AG08395 (cell line): ENCODE measurements at places on chromosomes 4 and X.

- no peak for DNase-seq
Observed at GRCh38 chrX:16386126-16386525, 218.8 kb downstream of the MAGEB17 start.

GRCh38 chr4:128796934-128797333, 12.6 kb upstream of the JADE1 start:
- DNase-seq = no peak

- DNase-seq = no peak
Observed at GRCh38 chr4:156981262-156981769, 9.7 kb upstream of the PDGFC start.

DNA sequence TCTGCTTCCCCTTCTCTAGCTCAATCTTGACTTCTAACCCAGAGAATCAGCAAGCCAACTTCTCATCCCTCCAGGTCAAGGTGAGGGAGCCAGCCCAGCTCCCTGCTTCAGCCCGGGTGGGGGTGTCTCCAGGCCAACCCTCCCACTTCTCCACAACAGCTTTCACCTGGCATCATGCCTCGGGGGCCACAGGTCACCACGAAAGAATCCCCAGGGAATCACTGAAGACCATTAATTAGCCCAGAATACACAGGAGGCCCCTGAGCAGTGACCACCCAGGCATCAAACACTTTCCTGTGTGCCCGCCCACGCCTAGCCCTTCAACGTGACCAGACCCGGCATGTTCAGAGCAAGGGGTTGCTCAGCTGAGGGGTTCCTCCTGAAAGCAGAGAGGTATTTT, 646.7 kb downstream of the BCOR start:
- DNase-seq = no peak

DNA sequence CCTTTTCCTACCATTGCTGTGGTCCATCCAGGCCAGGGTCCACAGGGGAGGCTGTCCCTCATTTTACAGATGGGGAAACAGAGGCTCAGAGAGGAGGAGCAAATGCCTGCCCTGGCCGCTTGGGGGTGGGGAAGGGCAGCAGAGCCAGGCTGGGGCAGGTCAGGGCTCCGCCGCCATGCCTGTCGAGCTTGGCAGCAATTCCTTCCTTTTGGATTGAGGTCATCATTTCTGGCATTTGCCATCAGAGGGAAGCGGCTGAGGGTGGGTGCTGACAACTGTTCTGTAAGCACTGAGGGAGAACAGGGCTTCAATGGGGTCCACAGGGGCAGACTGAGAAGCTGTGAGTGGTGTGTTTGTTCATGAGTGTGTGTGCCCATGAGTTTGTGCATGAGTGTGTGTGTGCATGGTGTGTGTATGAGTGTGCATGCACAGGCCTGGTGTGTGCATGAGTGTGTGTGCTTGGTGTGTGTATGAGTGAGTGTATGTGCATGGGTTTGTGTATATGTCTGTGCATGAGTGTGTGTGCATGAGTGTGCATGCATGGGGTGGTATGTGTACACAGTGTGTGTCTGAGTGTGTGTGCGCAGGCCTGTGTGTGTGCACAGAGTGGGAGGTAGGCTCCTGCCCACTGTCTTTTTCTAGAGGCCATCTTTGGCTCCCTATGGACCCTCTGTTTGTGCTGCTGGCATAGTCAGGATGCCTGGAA, 115.2 kb downstream of the SORCS2 start:
- no peak for DNase-seq

GRCh38 chrX:81489987-81490386, 288.1 kb downstream of the SH3BGRL start:
- no peak for DNase-seq

GRCh38 chr4:124389591-124389990, 322.9 kb downstream of the ANKRD50 start:
- DNase-seq = no peak

DNA sequence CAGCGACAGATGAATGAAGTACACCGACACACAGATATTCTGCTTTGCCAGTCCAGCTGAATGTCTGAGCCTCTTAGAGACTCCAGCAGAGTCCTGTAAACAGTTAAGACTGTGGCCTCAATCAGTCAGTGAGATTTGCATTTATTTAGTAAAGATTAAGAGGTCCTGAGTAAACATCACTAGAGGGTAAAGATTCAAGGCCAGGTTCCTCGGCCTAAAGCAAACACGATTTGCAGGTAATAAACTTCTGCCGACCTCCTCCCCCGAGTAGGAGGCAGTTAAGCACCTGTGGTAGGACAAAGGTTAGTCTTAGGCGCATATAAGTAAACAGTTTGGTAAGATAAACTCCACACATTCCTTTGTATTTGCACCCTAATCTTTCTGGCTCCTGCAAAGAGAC, 99.6 kb downstream of the CFAP47 start:
- no peak for DNase-seq

GRCh38 chr4:128463006-128463405, 175.4 kb upstream of the PGRMC2 start:
- DNase-seq = no peak

DNA sequence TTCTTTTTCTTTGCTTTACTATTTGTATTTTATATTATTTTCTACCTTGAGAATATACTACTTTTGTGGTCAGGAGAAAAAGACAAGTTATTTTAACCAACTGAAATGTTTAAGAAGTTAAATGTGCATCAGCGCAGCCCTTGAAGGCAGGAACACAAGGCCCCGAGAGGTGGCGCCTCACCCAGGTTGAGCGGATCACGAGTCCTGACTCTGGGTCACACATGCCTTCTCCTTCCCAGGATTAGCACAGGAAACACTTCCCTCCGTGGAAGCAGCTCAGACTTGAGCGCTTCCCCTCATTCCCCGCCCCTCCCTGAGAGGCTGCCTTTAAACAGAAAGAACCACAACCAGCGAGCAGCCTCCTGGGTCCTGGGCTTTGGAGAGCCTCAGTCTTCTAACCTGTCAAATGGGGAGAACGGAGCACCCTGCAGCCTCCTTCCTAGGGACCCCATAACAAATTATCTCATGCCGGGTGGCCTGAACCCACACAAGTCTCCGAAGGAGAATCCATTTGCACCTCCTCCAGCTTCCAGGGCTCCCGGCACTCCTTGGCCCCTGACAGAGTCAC, 217.6 kb downstream of the AFAP1 start:
- DNase-seq = no peak

GRCh38 chr4:47483745-47484144, 1.3 kb upstream of the ATP10D start:
- DNase-seq = no peak

DNA sequence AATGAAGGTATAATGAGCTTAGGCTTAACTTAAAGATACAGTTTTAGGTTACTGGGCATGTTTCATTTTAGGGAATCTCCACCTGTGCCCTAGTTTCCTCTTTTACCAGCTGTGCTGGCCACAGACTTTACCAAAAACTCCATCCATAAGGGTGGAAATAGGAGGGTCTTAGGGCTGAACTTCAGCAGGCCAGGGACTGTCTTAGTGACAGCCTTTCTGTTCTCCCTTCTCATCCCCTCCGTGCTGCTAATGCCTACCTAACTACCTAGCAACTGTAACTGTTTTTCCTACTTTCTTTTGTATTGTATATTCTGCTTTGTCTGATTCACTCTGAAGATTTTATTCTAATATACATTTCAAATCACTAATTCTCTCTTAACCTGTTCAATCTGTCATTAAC, 1375.3 kb downstream of the PCDH18 start:
- no peak for DNase-seq

DNA sequence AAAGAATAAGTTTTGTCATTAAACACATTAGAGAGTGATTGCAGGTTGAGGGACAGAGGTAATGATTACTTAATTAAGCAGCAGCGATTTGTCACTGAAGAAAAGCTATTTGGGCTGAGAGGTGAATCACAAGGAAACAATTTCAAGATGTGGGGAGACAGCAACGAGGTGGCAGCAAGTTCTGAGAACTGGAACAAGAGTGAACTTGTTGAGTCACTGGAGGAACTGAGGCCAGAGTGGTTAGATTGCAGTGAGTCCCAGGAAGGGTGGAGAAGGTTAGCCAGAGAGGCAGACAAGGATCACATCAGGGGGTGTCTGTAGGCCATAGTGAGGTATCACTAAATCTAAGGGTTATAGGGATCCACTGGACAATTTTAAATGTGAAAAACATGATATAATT, 57.9 kb upstream of the TMPRSS11A start:
- DNase-seq = no peak
